ENCODE measurements at places on chromosomes 1 and 21. TPM values are rescaled to one million over a fixed set of nuclear protein-coding genes. Genes with fewer than 3 reads are reported as not detected.

ACTN2 gene
- 0.13 TPM for polyA plus RNA-seq

MAEL gene
- polyA plus RNA-seq, result not detected

DISP1 gene
- polyA plus RNA-seq, result 1.8 TPM

CAPZB gene
- polyA plus RNA-seq, result 68.8 TPM

HES2 gene
- 0.17 TPM for polyA plus RNA-seq

MASP2 gene
- polyA plus RNA-seq, result 16.7 TPM

F3 gene
- 6.6 TPM for polyA plus RNA-seq

SLFNL1 gene
- 0.20 TPM for polyA plus RNA-seq

CACHD1 gene
- not detected for polyA plus RNA-seq

All from HepG2 (cell line).